ENCODE measurements at places on chromosomes 12 and 14.

GRCh38 chr12:49583366-49584094 lies 15.6 kb upstream of the MCRS1 start:
- DNase-seq: no peak

- no peak for DNase-seq
Measured at GRCh38 chr12:100199023-100199346, 1.6 kb upstream of the ACTR6 start.

DNA sequence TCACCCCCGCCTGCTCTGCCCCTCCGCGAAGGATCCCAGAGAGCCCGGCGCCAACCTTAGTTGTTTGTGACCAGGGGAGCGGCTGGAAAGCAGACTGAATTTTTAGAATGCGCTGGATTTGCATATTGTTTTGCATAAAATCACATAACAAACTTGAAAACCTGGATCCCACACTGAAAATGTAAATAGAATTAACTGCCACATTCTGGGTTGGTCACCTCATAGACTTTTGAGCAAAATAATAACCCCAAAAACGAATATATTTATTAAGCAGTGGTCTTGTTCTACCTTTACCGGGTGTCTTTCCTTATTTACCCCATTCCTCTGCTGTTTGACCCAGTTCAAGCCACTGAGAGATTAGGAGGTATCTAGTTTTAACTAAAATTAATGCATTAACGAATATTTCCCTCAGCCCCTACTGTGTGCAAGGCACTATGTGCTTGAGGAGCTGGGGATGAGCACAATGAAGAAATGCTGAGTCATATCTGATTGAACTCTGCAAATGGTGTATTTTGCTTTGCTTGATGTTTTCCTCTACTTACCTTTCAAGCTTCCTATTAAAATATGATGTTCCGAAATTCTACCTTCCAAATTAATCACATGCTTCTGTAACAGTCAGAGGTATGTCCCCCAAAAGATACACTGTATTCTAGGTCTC lies 438 bp upstream of the EGLN3 start:
- DNase-seq: no peak

- DNase-seq: no peak
Measured at GRCh38 chr14:70704960-70705359, 63.2 kb downstream of the TTC9 start.

DNA sequence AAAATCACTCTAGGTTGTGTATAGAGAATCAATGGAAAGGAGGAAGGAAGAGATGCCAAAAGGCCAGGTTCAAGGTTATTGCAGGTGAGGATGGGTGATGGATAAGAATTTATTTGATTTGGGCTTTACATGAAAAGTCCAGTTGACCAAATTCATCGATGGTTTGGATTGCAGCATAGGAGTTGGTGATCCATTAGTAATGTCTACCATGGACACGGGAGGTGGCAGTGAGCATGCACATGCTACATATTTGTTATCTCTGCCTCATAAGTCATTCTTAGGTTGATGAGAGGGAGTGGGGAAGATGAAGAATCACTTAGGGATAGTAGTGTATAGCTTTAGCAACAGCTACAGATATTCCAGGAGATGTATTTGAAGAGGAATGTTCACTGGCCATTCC lies 211.4 kb downstream of the PHETA1 start:
- DNase-seq: no peak
